Activated CD4-positive, alpha-beta T cell treated with anti-CD3 and anti-CD28 coated beads, Interleukin-2, Interleukin-6, amounts not matched to agents 100 ng/mL and 50 ng/mL, durations not matched to agents 16 hours and 8 hours (primary cell): ENCODE measurements at places on chromosomes 3 and 15.

DNA sequence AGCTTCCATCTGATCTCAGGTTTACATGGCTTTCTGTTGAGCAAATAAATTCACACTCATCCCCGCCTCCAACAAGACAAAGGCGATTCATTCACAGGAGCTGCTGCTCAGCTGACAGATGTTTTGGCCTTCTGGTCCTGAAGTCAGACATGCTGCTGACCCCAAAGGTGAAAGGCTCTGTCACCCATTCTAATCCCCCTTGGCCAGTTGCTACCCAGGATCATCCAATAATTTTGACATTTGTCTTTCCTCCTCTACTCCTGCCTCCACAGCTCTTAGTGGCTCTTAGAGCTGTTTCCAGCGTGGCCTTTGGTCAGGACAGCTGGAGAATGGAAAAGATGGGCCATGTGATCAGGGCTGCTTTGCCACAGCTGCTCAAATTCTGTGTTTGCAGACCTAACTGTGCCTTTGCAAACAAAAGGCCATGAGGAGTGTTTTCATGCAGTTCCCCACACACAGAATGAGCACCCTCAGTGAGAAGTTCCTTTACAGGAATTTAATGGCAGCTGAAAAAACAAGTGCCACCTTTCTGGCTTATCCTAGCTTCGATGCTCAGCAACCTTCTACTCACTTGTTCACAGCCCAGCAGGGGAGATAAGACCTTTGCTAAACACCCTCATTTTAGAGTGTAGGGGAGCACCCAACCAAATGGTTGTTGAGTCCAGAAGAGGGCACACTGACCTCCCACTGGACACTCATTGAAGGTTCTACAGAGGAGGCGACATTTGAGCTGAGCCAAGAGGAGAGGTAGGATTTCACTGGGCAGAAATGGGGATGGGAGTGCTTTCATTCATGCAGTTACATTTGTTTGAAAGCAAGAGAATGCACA lies 39.0 kb downstream of the CYP19A1 start:
- no peak for DNase-seq

DNA sequence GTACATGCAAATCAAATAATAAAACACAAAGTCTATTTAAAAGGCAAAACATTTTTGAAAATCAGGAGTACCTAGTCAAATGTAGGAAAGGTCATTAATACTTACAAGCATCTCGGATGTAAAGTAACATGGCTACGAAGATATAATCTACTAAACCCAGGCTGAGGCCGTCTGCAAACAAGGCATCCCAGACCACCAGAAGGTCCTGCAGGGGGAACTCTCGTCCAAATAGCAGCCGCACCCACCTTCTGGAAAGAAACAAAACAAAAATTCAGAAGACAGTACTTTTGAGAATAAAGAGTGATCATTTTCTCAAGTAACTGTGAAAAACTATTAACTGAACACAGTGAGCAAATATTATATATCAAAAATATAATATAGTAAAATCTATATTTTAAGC lies 423.1 kb downstream of the PLCL2 start:
- DNase-seq, result no peak

DNA sequence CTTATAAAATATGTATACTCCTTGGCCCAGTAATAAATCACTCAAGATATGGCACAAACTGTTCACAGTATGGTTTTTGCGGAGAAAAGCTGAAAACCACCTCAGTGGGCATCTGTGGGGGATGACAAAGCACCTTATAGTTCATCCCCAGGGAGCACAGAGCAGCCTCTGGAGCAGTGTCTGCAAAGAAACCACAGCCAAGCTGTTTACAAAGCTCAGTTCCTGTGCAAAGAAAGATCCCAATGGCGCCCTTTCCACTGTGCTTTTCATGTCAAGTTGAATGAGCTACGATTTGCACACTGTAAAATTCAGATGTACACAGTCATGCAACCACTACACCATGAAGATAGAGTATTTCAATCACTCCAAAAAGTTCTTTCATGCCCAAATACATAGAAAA lies 2.5 kb upstream of the EFCC1 start:
- no peak for DNase-seq

DNA sequence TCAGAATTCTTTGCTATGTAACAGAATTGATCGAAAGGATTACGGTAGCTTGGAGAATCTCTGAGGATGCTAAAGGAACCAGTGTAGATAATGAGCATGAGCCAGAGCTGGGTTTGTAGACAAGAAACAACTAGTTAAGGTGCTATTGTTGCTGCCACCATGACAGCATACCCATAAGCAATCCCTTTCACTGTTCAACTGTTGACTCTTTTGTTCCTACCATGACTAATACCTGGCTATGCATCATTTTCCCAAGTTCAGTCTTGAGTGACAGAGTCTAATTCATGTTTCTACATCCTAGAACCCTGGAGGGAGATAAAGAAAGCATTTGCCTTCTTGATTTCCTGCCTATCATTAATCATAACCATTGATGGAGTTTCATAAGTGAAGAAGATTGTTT lies 600.3 kb downstream of the OTOL1 start:
- no peak for DNase-seq

DNA sequence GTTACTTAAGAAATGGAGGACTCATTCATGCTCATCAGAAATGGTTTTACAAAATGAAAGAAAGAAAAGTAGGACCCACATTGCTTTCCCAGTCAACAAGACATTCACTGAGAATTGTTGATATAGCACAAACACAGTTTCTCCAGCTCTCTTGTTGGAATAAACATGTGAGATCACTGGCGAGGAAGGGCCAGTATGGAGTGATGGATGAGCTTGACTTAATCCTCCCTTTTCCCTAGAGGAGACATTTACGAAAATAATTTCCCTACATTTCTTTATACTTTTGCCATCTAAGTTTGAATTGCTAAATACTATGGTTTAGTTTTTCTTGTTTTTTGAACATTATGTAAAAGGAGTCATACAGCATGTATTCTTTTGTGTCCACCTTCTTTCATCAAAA lies 15.9 kb upstream of the UBE3A start:
- no peak for DNase-seq

GRCh38 chr3:3893590-3893989 lies 94.4 kb downstream of the LRRN1 start:
- DNase-seq, result no peak

- no peak for DNase-seq
Observed at GRCh38 chr3:184718431-184718830, 6.6 kb upstream of the MAGEF1 start.

DNA sequence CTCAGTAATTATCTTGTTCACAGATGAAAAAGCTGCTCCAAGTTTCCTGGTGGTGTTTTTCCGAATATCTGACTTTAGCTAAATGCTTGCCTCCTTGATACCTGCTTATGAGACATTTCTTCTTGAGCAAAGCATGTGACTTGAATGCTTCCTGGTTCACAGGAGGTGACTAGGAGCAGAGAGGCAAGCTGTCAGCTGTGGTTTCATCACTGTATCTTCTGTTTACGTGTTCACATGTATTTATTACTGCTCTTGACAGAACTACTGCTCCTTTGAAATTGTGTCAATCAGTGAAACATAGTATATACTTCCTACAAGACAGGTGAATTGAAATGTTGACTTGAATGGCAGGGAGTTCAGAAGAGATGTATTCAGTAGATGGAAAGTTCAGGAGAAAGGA lies 8.9 kb upstream of the SPPL2A start:
- DNase-seq, result peak; percentile 7

DNA sequence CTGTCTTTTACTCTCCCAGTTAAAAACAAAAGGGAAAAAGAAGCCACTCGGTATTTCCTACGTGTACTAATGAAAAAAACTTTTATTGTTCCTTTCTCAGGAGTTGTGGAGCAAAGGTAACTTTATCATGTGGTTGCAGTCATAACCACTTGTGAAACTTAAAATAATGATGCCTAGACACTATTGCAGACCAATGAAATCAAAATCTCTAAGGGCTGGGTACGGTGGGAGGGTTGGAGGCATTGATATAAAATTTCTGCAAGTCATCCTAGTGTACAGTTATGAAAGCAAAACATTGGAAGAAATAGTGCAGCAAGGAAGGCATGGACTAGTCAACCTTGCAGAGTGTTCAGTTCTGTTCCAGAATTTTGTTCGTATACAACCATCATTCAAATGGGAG lies 808.8 kb downstream of the TUSC7 start:
- no peak for DNase-seq

GRCh38 chr3:194930377-194931204 lies 244.9 kb downstream of the FAM43A start:
- DNase-seq, result no peak

GRCh38 chr15:77568014-77568972 lies 64.4 kb downstream of the LINGO1 start:
- no peak for DNase-seq

DNA sequence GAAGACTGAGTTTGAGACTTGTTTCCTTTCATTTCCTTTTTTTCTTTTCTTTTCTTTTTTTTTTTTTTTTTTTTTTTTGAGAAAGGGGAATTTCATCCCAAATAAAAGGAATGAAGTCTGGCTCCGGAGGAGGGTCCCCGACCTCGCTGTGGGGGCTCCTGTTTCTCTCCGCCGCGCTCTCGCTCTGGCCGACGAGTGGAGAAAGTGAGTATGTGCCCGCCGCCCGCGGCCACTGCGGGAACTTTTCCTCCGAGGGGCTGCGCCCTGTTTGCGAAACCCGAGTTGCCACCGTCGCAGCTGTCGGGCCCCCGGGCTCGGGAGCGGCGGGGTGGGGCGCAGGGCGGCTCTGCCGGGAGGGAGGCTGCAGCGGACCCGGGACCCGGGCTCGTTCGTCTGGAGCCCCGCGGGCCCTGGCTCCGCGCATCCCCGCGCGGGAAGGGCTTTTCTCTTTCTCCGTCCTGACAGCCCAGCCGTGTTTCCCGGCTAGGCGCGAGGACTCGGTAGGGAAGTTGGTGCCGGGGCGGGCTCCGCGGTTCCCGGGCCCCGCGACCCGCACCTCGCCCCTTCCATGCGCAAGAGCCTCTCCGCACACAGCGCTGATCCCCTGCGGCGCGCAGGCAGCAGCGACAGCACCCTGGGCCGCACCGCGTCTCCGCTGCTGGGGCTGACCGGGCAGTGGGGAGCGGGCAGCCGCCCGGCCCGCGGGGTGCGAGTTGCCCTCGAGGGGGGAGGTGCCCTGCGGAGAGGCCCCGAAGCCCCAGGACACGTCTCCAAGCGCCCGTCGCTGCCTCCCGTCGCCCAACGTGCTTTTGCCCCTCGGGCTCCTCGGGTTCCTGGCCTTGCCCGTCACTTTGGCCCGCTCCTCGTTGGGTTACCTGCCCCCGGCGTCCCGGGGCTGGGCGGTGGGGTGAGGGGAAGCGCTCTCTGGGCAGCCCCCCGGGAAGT lies 1.4 kb downstream of the IGF1R start:
- DNase-seq, result peak; percentile 36

DNA sequence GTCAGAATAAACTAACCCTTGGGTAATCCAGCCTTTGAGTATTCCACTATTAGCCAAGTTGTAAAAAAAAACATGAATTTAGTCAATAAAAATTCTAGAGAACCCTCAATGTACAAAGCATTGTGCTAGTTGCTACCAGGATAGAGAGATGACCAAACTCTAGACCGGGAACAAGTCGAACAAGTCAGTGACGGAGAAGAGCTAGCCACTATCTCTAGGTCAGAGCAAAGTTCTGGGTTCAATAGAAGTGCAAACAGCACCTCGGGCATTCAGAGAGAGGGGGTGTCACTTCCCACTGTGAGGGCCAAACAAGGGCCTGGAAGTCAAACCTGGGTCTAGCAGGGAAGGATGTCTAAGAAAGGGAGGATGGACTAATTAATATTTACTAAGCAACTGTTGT lies 2.3 kb upstream of the ADCY5 start:
- DNase-seq, result no peak

DNA sequence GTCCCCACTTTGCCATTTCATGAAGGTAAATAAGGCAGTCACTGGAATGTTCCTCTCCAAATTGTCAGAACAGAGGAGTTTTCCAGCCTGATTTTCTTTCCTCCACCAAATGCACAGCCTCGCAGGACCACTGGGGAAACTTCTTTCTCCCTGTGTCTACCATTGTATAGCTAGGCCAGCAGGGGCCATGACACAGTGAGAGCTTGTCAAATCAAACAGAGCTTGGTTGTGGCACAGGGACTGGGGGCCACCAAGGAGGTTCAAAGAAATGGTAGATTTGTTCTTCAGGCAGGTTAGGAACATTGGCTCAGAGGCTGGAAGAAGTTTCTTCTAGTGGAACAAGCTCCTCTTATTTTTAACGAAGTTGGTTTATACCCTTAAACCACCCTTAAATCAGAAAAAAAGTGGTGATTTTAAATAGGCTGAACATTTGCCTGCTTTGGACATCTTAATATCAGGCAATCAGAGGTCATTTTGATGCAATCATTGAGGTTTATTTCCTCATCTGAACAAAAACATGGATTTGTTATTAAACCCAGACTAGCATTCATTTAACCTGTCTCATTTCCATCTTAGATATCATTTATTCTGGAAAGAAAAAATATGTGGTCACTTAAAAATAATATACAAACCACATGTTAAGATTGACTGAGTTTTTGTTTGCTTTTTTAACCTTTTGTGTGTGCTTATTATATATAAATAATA lies 105.6 kb downstream of the GTPBP8 start:
- no peak for DNase-seq

GRCh38 chr3:152243721-152244516 lies 24.8 kb upstream of the MBNL1 start:
- DNase-seq, result no peak

DNA sequence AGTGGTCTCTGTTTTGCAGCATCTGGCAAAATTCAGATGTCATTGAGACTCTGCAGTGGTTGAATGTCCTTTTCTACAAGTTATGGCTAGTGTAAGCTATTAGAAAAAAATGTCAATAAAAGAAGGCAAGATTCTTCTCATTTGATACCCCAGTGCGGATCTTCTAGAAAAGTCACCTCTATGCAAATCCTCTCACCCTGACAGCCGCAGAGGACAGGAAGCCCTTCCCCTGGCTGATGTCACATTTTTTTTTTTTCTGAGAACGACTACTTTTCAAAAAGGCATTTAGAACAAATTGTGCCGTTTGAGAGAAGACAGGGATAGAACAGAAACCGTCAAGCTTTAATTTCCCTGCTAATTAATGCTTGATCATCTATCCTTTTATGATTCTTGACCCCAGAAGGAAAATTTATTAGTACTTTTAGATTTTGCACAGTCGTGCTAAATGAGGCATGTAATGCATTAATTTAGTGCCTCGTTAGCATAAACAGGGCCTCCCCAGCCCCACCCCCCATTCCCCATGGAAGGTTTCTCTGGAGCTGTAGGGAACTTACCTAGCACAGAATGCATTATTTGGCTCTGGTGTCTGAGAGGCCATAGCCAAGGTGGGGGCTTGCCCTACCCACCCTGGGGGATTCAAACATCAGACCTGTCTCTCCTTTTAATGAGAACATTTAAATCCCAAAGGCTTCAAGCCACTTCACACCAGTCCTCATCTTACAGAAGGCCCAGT lies 183.8 kb downstream of the OPA1 start:
- no peak for DNase-seq
